HCT116 (cell line): ENCODE measurements at places on chromosomes 16 and 17.

- no peak for DNase-seq
These were observed 15.8 kb downstream of the TMEM98 start for GRCh38 chr17:32943647-32944191.

DNA sequence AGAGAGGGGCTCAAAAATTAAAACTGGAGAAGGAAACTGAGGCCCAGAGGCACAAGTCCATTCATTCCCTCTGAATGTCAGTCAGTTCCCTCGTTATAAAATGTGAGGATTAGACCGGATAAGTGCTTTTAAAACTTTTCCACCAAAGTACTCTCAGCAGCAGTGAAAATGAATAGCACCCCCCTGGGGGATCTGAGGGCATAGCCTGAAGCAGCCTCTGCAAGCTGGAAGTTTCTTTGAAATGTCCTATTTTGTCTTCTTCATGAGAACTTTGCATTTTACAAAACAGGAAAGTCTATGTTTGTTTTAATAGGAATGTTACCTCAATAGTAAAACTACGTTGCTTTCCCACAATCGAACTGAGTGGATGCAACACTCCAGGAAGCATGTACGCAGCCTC is 273.0 kb downstream of the CEP112 start:
- no peak for DNase-seq

DNA sequence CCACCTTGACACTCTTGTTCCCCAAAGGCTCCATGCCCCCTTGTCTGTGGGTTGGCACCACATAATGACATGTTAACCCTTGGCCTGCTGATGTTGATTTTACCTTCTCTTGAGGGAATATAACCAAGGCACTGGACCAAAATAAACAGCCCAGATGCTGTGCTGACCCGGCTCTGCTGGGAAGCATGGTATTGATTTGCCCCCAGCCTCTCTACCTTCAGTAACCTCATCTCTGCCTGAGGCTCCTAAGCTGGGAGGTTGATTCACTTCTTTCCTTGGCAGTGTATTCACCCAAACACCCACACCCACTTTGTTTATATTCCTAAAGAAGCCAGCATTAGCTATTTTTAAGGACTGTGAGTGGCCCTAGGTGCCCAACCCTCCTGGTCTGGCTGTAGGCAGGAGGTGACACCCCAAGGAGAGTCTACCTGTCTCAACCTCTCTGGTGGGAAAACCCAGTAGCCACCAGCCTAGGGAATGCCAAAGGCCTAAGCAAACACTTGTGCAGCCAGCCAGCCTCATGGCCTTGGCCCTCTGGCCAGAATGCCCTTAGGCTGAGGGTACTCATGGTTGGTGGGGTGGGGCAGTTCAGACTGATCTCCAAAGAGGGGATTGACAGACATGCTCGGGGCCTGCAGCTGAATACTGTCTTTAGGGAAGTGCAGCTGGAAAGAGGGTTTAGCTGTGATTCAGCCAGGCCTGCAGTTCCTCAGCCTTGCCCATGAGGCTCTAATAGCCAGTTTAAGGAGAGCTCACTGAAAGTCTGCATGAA is 42.7 kb downstream of the GNAO1 start:
- no peak for DNase-seq

DNA sequence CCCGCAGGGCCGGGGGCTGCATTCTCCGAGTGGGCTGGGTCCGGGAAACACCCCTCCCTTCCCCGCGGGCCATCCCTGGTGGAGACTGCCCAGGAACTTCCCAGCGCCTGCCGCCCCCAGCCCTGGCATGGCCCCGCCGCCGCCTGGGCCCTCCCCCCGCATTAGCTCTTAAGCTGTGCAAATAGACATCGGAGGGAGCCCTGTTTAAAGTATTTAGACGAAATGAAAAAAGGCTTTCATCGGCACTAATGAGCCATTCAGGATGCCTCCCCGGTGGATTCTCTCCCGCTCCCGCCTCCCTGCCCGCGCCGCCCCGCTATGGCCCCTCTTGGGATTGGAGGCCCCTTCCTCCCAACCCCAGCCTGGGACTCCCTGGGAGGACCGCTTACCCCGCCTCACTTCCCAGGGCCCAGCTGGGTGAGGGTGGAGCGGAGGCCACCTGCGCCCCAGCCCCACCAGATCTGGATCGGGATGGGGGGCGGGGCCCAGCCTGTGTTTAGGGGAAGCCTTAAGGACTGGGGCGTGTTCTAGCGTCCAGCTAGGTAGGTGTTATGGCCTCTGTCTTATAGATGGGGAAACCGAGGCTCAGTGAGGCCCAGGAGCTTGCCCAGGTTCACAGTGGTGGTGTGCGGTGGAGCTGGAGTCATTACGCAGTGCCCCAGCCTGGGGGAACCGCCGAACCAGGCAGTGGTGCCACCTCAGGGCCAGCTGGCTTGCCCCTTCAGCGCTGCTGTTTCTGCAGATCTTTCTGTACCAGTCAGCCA is 19.7 kb downstream of the SEZ6 start:
- no peak for DNase-seq

- DNase-seq: peak; percentile 54
These were observed at the start of gene RHBDF2 for GRCh38 chr17:76501018-76501826. Gene RHBDF2, minus strand, starts transcription at chr17:76501423. Its CDS starts 19,899 bp downstream, at chr17:76481524.

DNA sequence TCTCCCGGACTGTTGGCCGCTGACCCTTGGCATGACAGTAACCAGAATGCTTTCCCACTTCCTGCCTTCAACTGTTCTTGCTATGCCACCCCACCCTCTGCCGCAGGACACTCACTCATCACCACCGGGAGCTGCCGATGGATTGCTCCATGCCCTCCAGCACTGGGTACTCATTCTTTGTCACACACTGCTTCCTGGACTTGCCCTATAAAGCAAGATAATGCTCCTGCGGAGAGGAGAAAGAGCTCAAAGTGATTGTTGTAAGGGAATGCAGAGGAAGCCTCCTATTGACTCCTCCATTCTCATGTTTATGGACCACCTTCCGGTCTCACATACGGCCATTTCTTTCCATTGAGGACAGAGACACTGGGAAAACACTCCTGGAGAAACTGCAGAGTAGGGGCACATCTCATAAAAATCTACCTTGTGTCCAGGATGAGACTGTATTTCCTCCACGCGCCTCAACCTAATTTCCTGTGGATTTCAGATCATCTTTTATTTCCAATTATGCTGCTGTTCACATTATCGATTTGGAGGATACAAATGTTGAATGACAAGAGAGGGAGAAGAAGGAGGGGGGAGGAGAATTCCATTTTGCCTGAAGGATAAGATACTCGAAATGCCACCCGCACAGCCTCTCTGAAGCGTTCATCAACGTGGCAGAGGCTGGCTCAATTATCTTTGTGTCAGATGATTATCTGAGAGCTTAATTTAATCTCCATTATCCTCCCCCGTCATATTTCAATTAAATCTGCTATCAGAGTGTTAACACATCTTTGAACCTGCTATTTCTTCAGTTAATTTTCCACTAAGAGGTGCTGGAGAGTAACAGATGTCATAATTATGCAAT is 486.1 kb upstream of the SALL1 start:
- DNase-seq: no peak

- DNase-seq: peak; percentile 40
These were observed 11.3 kb downstream of the MCRIP1 start for GRCh38 chr17:81821603-81822311.

- no peak for DNase-seq
These were observed 142.5 kb upstream of the HS3ST2 start for GRCh38 chr16:22671301-22672076.

DNA sequence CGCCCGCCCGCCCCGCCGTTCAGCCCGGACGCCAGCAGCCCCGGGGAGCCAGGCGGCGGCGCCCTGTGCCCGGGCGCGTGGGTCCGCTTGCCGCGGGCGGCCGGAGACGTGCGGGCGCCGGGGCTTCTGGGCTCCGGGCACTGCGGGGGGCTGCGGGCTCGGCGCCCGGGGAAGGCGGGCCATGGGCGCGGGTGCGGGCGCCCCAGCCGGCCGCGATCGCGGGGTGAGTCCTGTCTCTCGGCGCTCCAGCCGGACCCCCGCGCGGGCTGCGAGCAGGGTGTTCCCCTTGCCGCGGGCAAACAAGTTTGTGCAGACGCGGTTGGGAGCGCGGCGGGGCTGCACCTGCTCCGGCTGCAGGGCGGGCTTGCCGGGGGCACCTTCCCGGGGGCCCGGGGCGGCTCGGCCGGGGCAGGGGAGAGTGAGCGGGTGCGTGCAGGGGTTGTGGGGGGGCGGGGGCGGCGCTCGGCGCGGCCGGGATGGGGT is 292 bp downstream of the WSCD1 start:
- DNase-seq: no peak

GRCh38 chr17:75625813-75626486 is 7.3 kb upstream of the SMIM5 start:
- DNase-seq: no peak

GRCh38 chr17:37637956-37638355 is 5.3 kb downstream of the DDX52 start:
- DNase-seq: no peak
